ENCODE measurements at places on chromosomes 13 and 19.

DNA sequence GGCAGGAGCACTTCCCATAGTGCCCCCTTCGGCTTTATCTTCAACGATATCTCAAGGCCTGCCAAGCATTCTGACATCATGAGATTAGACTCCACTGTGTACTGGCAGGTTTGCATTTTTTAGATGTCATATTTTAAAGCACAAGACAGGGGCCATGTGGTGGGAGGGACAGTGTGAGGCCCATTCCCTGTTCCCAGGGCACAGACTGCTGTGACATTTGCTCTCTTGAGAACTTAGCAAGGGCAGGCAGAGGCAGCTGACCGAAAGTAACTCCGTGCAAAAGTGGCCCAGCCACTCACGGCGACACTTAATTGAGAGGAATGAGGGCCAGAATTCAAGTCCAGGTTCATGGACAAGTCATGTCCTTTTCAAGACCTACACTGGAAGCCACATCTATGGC is 201.8 kb downstream of the COL4A1 start:
- no peak for DNase-seq

DNA sequence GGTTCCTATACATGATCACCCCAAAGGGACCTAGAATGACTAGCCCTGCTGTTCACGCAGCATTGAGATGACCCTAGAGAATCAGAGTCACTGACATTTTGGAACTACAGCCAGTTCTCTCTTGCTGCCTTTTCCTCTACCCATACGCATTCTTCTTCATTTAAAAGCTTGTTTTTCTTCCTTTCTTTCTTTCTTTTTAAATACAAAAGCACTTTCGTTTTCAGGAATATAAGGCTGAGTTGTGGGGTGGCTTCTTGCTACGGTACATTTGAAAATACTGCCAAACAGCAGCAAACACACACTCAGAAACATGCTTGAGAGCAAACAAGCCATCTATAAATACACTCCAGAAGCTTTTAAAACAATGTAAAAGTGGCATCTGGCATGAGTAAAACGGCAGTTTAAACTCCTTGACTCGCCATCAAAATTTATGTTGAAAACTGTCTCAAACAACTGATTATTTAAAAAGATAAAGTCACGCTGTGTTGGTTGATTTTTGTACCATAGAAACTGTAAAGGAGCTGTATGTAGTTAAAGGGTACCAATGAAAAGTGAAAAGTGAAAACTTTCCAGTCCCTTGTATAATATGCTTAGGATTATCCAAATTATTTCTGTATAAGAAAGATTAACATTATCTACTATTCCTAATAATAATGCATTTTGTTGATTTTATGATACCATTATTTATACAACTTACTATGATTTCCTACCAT is 95.6 kb downstream of the PCDH9 start:
- no peak for DNase-seq

DNA sequence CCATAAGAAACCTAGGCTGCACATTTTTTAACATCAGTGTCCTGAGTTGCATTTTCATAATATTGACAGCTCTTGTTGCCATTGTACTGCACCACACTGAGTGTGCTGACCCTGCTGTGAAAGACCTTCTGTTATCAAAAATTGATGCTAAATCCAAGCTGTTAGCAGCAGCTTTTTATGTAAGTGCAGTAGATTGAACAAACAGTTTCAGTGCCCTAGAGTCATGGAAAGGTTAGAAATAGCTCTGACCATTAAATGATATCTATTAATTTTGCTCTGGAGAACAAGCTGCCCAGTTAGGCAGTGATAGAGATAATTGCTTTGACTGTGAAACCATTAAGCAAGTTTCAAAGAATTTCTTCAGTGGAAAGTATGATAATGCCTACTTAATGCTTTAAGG is 1289.2 kb upstream of the PCDH20 start:
- DNase-seq: no peak

- DNase-seq: no peak
Measured at GRCh38 chr19:56987184-56987583, 132.6 kb upstream of the USP29 start.

DNA sequence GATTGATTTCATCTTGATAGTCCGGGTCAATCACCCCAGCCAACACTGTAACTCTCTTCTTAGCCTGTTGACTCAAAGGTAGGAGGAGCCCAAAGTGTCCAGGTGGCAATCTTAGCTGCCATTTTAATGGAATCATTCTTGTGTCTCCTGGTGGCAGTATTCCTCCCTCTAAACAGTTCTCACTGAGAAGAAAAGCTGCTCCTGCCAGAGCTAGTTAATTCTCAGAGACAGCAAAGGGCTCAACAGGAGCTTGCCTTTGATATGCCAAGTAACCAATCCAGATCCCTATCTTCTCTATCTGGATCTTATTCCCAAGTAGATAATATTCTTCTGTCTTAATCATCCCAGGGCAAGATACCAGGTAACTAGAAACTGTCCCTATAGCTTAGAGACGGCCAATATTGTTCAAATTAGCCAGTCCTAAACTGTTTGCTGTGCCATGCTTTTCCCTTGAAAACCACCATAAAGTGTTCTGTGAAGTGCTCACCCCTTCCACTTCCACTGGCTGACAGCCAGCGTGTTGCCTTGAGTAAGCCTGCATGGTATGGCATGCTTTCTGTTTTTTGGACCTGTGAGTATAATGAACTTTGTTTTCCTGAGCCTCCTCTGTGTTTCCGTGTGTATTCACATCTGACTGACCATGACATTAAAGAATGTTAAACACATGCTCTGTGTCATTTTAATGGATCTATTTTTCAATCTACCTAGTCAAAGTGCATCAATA is 463.7 kb upstream of the SLITRK5 start:
- DNase-seq: no peak

DNA sequence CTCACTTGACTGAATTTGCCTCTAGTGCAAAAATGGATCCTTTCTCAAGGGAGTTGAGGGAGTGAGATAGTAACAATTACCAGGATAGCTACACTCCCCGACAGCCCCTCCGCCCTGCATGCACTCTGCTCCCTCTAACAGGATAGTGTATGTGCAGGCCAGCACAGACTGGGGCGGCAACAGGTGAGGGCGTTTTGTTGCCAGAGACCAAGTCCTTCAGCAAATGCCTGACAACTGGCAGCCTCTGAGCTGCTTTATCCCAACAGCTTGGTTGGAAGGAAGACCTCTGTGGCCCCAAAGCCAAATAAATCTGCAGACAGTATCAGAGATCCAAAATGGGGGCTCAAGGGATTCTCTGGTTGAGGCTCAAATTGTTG is 86.6 kb downstream of the SLC7A1 start:
- DNase-seq: no peak

DNA sequence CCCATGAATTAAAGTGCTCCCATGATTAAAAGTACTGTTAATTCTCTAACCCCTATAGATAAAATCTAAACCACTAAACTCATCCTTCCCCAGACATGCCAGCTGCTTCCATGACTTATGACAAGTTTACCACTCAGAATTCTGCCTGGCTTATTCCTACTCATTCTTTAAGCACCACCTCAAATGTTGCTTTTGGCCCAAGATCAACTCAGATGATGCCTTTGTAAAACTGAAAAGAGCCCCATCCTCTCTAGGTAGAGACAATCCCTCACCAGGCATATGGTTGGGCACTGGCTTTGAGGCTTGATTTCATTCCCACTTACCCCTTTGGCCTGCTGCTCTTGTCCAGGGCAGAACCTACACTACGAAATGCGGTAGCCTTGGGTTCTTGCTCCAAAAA is 250.0 kb downstream of the DNAJC15 start:
- DNase-seq: no peak

DNA sequence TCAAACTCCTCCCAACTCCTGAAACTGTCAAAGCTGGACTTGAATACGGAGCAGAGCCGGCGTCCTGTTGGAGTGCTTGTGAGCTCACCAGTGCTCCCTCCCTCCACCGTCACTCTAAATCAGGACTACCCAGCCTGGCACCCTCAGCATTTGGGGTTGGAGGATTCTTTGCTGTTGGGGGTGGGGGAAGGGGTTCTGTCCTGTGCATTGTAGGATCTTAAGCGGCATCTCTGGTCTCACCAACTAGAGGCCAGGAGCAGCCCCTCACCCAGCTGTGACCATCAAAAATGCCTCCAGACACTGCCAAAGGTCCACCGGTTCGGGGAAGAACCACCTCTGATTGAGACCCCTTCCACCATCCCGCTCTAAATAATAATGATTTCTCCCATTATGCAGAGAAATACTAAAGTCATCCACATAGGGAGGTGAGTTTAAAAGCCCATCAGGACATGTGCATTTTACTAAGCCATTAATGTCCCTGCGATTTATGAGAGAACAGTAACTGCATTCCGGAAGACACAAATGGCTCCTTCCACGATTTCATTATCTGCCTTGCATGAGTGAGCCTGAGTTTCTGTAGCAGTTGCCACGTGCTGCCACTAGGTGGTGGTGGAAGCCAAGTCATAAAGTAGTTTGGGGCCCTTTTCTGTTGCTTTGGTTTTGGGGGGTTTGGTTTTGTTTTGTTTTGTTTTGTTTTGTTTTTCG is 16.1 kb upstream of the USP29 start:
- DNase-seq: peak; percentile 54

Data from suppressor macrophage treated with lipopolysaccharide for 4 hours (primary cell).